ENCODE measurements at places on chromosomes 6 and 20.

- no peak for DNase-seq
Measured at GRCh38 chr6:35977308-35977707, 47.1 kb downstream of the SLC26A8 start.

DNA sequence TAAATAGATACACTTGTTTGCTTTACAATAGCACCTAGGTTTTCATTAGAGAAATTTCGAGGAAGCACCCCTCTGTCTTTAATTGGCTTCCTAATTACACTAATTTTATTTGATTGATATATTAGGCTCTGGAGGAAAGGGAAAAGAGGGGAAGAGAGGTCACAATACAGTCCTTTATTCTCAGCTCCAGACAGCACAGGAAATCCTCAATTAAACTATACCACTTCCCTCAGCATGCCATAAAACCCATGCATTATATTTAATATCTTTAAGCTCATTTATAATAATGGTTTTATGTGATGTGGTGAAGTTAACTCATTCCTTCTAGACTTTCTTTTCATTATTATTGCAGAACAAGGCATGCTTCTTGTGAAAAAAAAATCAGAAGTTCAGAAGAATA, 17.7 kb upstream of the PDE7B start:
- no peak for DNase-seq

DNA sequence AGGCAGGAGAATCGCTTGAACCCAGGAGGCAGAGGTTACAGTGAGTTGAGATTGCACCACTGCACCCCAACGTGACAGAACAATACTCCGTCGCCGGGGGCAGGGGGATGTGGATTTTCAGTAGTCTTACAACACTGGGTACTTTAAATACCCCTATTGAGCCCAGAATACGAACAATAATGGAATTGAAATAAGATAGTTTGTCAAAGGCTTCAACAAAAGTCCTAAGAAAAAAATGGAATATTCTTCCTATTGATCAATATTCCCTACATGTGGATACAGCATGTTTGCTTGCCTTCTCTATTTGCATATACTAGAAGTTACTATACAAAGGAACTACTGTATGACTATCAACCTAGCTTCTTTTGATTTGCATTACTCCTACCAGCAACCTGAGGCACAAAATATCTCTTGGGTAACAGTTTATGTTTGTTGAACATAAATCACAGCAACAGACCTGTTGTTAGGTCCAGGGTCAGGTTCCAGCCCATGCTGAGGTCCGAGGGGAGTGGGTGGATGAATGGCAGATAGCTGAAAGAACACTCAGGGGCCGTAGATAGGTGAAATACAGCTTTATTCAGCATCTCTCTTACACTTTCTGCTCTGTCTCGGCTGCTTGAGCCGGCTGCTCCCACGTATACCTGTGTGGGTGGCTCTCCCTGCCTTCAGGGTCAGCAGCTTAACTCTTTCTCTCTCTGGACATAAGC, 23.8 kb downstream of the MAN1A1 start:
- DNase-seq, result no peak

- no peak for DNase-seq
Measured at GRCh38 chr6:31407699-31408098, 4.3 kb downstream of the MICA start.

- no peak for DNase-seq
Measured at GRCh38 chr20:46883892-46884291, 10.8 kb upstream of the EYA2 start.

- peak; percentile 51 for DNase-seq
Measured at GRCh38 chr6:33249732-33250630, 21.7 kb downstream of the VPS52 start.

DNA sequence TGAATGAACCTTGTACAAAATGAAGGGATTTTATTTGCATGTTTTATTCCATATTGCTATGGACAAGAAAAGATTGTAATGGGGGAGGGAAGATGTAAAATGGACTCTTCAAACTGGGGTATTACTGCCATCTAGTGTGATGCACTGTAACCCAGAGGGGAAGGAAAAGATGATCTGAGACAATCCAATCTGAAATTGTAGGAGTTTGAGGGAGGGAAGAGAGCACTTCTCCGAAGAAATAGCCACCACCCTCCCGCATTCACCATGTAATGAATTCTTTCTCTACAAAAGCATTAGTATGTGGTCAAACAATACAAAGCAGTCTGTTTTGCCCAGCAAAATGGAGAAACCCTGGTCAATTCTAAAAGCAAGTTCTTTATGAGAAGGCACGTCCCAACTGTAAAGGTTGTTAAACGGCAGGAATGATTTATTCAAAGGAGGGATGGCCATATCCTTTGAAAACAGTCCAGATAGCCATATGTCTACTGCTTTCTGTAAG, 679.5 kb upstream of the NRSN1 start:
- no peak for DNase-seq

- DNase-seq, result peak; percentile 37
Measured at GRCh38 chr20:35506872-35507638, 22.4 kb downstream of the C20orf173 start.
